ENCODE measurements at places on chromosomes 13 and 19.

DNA sequence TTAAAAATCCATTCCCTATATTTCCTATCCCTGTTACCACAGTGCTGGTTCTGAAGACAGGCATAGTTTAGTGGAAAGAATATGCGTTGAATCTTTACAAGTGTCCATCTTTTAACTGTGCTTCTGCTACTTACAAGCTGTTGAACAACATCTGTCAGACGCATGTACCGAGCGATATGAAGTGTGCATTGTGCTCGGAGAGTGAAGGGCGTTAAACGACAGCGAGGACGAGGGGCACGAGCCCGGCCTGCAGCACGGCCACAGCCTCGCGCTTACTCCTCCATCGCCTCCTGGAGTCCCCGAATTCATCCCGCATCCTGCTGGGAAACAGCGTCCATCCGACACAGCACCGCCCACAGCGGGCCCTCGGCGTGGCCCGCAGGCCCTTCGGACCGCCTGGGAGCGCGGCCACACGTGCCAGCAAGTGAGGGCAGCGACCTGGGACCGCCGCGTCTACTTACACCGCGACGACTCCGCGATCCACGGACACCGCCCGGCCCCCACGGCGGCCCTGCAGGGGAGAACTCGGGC is 514 bp downstream of the PCID2 start:
- DNase-seq = no peak

- DNase-seq = peak; percentile 61
These were observed 11.9 kb downstream of the LTBP4 start for GRCh38 chr19:40612831-40613689.

DNA sequence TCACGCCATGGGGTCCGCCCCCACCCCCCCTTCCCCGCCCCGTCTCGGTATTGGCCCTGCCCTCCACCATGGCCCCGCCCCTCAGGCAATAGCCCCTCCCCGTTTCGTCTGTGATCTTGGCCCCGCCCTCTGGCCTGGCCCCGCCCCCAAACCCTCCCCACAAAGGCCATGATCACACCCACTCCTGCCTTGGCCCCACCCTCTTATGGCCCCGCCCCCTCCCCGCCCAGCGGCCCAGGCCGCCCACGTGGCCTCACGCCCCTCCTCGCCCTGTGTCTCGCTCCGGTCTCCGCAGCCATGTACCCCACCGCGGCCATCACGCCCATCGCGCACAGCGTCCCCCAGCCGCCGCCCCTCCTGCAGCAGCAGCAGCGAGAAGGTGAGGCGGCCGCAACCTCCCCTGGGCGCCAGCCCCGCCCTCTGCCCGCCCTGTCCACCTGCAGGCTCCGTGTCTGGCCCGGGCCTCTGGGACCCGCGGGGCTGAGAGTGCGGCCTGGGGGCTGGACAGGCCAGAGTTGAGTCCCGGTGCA is 61.3 kb downstream of the CELF5 start:
- peak; percentile 19 for DNase-seq

DNA sequence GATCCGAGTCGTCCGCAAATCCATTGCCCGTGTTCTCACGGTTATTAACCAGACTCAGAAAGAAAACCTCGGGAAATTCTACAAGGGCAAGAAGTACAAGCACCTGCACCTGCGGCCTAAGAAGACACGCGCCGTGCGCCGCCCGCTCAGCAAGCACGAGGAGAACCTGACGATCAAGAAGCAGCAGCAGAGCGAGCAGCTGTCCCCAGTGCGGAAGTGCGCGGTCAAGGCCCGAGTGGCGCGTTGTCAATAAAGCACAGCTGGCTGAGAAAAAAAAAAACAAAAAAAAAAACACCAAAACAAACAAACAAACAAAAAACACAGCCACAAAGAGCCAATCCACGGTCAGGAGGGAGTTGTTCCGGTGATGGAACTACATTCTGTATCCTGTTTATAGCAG is 4.7 kb upstream of the GNA15 start:
- peak; percentile 73 for DNase-seq

DNA sequence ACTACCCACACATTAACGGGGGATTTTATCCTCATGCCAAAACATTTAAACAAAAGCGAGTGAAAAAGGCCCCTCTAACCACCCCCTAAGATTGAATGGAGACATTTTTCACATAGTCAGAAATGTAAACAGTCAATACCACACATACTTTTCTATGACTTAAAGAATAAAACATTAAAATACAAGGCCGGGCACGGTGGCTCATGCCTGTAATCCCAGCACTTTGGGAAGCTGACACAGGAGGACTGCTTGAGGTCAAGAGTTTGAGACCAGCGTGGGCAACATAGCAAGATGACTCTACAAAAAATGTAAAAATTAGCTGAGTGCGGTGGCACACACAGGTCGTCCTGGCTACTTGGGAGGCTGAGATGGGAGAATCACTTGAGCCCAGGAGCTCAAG is 47.3 kb downstream of the MPHOSPH8 start:
- no peak for DNase-seq

DNA sequence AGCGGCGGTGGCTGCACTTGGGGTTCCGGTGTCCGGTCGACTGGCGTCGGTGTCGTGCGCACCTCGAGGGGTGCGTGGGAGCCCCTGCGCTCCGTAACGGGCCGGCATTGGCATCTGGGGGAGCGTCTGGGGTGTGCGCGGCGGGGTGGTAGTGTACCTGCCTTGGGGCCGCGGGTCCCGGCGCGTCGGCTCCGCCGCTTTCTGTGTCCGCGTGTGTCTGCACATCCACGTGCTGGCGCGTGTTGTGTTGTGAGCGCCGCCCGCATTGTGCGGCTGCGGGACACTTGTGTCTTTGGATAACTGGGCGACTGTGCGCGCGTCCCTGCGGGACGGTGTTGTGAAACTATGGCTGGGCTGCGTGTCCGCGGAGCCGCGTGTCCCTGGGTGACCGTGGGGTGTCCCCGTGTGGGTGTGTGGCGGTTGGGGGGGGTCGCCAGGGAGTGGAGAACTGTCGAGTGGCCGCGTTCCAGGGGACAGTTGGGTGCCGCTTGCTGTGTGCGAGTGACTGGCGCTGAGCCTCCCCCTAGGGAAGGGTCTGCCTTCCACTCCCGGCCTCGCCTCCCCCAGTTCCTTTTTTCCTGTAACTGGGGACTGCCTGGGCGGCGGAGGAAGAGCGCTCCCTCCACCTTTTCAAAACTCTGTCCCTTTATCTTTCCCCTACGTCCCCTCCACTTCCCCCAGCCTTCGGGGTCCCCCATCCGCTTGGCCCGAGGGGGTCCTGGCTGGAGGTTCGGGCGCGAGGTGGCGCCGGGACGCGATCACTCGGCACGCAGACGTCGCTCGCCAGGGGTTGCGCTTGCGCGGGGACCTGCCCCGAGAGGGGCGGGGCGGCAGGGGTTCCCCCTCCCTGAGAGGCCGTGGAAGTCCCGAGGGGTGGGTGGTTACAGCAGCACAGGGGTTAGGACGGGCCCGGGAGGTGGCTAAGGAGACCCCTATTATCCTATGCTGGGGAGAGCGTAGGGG is 5.7 kb upstream of the NFIC start:
- peak; percentile 47 for DNase-seq

DNA sequence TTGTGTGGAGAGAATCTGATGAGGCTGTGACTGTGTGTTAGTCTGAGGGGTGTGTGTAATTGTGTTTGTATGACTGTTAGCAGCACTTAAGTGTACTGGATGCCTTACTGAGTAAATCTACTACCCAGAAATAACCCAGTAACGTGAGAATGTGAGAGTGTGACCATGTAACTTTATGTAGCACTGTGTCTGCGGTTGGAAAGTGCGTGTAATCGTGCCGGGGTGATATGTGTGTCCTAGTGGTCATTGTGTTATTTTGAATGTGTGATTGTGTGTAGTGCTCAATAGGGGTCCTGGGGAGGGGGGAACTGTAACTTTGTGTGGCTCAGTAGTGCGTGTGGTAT is 550 bp downstream of the ZNF383 start:
- DNase-seq = no peak

GRCh38 chr13:111001636-111002035 is 86.8 kb upstream of the ANKRD10 start:
- no peak for DNase-seq

- DNase-seq = no peak
These were observed 757 bp downstream of the FBN3 start for GRCh38 chr19:8148410-8149260.

DNA sequence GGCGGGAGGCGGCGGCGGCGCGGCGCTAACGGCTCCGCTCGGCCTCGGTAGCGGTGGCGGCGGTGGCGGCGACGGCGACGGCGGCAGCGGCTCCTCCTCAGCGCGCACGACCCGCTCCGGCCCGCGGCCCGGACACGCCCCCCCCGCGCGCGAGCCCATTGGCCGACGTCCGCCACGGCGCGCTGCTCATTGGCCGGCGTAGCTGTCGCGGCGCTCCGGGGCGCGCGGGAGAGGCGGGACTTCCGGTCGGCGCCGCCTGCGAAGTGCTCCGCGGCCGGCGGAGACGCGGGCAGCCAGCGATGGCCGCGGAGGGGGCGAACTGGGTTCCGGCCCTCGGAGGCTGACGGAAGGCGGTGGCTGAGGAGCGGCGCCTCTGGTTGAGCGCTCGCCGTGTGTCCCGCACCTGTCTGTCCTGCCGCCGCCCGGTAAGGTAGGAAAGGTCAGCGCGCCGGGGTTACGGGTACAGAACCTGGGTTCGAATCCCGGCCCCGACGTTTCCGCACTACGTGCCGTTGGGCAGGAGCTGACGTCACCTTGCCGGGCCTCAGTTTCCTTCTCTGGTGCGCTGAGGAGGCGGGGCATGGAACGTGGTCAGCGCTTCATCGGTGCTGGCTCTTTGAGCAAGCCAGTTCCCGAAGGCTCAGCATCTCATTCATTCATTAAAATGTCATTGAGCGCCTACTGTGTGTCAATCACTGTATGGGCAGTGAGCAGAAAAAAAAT is at the start of gene ELAVL1:
ELAVL1 (minus strand) TSS at position 108 of the 723 bp plus-strand sequence. CDS start 13,826 bp downstream, outside the sequence.
- peak; percentile 87 for DNase-seq

DNA sequence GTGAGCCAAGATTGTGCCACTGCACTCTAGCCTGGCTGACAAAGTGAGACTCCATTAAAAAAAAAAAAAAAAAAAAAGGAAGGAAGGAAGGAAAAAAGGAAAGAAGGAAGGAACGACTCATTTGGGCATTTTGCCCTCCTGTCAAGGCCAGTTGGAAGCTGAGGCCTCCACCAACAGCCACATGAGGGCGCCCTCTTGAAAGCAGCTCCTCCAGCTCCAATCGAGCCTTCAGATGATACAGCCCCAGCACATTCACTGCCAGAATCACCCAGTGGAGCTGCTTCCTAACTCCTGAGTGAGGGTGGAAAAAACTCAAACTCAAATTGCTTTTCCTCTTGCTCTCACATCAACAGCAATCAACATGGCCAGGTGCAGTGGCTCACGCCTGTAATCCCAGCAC is 40.9 kb downstream of the GNG7 start:
- DNase-seq = no peak

DNA sequence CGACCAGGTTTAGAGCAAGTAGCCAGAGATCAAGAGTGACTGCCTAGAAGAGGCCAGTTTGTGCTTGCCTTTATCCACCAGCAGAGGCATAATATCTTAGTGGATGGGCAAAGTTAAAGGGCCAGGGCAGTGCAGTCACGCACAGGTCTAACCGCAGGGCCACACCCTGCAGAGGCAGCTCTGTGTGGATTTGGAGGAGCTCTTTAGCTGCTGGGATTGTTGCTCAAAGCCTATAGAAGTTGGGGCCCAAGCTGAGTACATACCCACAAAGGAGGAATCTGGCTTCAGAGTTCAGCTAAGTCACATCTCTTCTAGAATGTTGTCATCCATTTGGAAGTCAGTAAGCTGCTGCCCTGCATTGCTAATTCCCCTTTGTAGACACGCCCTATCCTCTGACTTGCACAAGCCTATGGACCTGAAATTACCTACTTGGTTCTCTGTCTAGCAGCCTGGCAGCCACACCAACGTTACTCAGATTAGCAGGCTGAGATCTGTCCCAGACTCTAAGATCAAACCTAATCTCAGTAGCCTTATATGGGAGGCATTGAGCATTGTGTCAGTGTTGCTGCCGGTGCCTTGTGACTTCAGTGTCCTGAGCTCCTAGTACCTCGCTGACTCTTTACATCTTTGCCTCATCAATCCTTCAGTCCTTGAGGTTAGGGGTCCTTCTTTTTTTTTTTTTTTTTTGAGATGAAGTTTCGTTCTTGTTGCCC is 102.9 kb upstream of the STARD13 start:
- DNase-seq = no peak

DNA sequence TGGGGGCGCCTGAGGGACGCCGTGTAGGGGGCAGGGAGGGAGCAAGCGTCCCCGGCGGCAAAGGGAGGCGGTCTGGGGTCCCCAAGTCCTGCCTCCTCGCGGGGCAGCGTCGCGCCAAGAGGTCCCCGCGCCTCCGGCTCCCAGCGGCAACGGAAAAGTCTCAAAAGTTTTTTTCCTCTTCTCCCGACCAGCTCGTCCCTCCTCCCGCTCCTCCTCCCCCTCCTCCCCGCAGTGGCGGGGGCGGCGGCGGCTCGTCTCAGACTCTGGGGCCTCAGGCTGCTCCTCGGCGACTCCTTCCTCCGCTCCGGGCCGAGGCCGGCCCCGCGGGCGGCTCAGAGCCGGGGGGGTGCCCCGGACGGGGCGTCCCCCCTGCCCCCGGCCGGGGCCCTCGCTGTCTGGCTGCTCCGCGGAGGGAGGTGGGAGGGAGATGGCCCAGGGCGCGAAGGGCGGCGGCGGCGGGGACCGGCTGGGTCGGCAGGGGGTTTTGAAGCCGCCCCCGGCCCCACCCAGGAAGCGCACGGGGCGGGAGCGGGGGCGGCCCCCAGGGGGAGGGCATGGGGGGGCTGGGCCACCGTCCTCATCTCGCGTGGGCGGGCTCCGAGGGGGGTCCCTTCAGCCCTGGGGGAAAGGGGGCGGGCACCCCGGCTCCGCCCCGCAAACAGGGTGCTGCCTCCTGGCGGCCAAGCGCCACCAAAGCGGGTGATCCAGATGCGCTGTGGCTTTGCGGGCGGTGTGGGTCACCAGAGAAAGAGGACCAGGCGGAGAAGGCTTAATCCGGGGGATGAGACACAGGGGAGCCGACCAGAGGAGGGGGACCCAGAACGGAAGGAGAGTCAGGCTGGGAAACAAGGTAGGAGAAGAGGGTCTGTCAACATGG is at the start of gene TGFB1:
TGFB1 (minus strand) TSS at position 457 of the 877 bp plus-strand sequence. CDS start 878 bp downstream, outside the sequence.
- DNase-seq = peak; percentile 82

- DNase-seq = no peak
These were observed 321.8 kb downstream of the RFC3 start for GRCh38 chr13:34139660-34140227.

DNA sequence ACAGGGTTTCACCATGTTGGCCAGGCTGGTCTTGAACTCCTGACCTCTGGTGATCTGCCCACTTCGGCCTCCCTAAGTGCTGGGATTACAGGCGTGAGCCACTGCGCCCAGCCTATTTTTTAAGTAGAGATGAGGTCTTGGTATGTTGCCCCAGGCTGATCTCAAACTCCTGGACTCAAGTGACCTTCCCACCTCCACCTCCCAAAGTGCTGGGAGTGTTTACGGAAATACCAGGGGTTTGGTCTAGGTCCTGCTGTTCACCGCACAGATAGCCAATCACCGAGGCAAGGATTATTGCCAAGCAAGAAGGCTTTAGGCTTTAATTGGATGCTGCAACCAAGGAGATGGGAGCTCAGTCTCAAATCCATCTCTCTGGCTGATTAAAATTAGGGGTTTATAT is 11.6 kb downstream of the CLEC4G start:
- no peak for DNase-seq

DNA sequence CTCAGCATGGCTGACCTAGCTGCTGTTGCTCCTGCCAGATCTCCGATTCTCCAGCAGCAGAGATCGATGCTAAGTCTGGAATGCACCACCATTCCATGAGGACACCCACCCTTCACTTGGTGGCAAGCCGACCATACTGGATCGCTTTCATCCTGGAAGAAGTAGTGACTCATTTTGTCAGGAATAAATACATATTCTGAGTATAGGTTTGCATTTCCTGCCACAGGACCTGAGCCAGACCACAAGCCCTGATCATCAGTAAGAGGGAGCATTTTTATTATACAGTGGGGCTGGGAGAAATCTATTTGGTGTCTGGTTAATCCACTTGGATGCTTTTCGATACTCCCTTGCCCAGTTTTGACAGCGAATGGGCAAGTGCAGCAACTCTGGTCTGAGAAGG is 10.9 kb upstream of the KCTD15 start:
- no peak for DNase-seq

Data from T-helper 2 cell (primary cell).